Ureter (tissue), 1 donor: ENCODE measurements at places on chromosomes 4 and X.

GRCh38 chr4:84862064-84862463 lies 104.4 kb downstream of the WDFY3 start:
- DNase-seq: no peak

GRCh38 chrX:112941209-112941837 lies 100.7 kb upstream of the AMOT start:
- no peak for DNase-seq

DNA sequence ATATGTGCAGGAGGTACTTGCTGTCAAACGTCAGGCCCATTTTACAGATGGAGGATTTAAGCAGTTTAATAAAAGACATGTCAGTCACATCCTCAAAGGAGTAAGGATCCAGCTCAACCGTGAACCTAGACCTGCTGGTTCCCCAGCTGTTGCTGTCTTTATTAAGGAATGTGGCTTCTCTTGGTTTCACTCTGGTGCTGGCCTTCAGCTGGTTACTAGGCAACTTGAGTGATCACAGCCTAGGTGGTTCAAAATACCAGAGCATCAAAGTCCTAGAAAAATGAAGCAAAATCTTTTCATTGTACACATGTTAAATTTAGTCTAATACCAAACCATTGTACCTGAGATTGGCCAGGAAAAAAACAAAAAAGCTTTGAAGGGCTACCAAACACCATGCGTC lies 32.7 kb upstream of the GLRA2 start:
- DNase-seq: no peak

DNA sequence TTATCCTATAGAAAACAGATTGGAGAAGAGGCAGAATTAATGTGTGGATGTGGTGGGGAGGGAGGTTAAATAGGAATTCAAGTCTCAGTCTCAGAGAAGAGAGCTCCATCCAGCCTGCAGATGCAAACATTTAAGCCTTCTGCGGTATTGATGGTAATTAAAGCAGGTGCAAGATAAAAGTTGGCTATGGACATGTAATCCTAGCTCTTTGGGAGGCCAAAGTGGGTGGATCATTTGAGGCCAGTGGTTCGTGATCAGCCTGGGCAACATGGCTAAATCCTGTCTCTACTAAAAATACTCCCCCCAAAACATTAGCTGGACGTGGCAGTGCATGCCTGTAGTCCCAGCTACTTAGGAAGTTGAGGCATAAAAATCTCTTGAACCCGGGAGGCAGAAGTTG lies 332.7 kb downstream of the PABPC4L start:
- DNase-seq: no peak

GRCh38 chrX:122833230-122833629 lies 350.8 kb upstream of the GRIA3 start:
- no peak for DNase-seq
